ENCODE measurements at places on chromosomes 5 and 9.

- DNase-seq = peak; percentile 71
These were observed 183.5 kb downstream of the GNA14 start for GRCh38 chr9:77464661-77465060.

DNA sequence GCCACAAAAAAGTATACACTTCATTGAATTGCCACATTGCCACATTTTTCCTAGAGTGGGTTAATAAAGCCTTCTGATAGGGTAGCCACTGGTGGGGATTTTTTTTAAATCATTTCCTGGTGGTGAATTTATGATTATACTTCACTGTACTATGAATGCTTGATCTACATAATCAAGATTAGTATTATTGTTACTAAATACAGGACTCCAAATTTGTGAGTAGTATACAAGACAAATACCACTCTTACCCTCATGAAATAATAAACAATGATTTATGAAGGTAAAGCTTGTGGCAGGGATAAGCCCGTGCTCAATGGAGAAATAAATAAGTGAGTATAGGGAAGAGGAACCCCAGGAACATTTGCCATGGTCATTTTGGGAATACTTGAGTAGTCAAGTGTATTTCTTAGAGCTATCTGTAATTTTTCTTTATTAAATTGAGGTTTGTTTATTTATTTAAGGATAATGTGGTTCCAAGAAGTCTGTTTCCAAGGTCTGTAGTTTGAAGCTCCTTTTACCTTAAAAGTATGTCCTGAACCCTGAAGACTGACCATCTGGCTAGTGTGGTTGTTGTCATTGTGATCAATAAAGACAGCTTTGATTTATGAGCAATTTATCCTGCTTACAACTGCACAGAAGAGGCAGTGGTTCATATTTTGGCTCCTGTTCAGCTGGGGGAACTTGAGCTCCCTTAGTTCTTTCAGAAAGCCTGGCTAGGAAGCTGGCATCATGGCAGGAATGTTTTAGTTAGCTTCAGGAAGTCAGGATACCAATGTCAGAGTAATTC lies 118.6 kb downstream of the ZSWIM6 start:
- peak; percentile 81 for DNase-seq

- DNase-seq = peak; percentile 67
These were observed 147.1 kb downstream of the ENC1 start for GRCh38 chr5:74493411-74493810.

GRCh38 chr5:60843386-60843935 lies 608 bp downstream of the ELOVL7 start:
- DNase-seq = no peak

DNA sequence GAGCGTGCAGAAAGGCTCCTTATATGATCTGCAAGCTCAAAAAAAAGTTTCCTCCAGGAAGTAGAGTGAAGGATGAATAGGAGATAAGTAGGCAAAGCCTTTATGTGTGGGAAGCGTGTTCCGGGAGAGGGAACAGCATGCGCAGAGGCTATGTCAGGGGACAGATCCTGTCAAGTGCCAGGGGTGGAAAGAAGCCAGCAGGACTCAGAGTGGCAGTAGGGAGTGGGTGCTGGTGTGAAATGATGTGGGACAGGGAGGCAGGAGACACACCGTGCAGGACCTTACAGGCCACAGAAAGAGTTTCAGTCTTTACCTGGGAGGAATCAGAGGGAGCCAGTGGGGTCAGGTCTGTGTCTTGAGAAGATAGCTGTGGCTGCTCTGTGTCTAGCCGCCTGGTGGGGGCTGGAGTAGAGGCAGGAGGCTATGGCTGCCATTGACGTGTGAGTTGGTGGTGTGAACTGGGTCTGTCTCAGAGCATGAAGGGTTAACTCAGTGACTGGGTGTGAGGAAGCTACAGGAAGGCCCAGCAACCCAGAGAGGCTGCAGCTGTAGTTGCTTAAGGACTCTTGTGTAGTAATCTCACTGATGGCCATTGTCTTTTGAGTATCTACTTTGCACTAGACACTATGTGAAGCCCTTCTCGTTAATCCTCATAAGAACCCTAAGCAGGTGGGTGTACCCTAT lies 71.3 kb downstream of the PPARGC1B start:
- no peak for DNase-seq

DNA sequence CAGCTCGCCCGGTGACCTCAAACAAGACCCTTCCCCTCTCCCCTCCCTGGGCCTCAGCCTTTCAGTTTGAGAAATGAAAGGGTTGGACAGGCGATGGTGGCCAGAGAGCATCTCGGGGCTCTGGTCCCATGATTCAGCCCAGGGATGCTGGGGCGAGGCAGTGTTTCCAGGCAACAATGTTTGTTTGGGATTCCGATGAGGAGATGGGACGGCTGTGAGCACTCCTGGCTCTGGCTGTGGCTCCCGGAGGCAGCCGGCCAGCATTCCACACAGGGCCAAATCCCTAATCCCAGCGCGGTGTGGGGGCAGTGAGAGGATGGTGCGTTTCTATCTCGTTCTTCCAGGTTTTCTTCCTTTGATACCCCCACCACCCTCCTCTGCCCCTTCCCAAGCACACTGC lies 66.0 kb downstream of the HMCN2 start:
- DNase-seq = peak; percentile 48

DNA sequence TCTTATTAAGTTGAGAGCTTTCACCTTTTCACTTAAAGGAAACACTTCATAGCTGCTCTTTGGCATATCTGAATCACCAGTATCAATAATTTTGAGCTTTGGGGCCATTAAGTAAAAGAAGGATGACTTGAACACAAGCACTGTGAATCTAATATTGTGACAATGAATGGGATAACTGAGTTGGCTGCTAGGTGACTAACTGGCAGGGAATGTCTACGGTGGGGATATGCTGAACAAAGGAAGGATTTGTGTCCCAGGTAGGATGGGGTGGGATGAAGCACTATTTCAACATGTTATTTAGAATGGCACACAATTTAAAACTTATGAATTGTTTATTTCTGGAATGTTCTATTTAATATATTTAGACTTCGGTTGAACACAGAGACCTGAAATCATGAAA lies 123.6 kb downstream of the TEX10 start:
- DNase-seq = no peak

GRCh38 chr9:14304259-14304658 lies 9.7 kb downstream of the NFIB start:
- no peak for DNase-seq

DNA sequence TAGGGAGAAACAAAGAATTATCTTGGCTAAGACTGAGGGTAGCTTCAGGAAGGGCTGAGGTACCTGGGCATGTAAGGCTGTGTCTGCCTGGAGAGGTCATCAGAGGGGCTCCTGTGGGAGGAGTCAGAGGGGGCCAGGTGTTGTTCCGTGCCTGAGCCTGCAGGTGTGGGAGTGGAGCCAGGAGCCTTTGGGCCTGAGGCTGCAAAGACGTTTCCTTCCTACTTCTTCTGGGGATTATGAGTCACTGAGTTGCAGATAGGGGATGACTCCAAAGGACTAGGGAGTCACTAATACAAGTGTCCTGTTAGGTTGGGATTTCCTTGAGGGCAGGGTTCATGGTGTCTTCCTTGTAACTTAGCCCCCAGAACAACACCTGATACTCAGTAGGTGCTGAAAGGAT lies 391.1 kb downstream of the ARHGEF28 start:
- DNase-seq = no peak

DNA sequence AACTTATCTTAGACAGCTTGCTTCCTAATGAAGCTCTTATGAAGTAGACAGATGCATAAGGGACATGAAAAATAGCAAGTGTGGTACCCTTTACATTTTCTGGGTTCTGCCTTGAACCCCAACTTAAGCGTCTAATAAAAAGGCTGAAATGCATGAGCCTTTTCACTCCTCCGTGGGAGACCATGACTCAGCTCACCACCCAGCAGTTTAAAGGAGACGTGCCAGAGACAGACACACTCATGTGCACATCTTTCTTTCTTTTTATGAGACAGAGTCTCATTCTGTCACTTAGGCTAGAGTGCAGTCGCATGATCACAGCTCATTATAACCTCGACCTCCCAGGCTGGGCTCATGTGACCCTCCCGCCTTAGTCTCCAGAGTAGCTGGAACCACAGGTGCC lies 22.3 kb downstream of the CTXN3 start:
- peak; percentile 15 for DNase-seq

DNA sequence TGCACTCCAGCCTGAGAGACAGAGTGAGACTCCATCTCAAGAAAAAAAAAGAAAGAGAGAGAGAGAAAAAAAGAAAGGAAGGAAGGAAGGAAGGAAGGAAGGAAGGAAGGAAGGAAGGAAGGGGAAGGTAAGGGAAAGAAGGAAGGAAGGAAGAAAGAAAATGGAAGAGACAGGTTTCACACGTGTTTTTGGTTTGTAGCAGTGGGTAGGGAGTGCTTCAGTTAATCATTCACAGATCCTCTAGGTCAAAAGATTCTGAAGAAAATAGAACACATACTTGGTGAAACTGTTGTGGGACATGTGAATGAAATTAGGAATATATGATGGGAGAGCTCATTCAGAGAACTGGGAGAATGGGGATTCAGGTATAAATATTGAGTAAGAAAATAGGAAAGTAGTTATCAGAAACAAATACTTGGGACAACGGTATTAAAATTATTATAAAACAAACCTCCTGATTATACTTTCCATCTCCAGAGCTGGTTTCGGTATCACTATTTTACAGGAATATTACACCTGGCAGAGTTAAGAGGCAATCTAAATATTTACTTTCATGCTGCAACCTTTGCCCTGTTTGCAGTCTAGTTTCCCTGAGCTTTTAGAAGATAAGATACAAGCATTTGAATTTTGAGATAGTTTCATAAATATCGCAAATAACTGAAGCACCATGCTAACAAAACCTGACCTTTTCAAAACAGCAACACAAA lies 37.2 kb downstream of the MARVELD2 start:
- DNase-seq = no peak

DNA sequence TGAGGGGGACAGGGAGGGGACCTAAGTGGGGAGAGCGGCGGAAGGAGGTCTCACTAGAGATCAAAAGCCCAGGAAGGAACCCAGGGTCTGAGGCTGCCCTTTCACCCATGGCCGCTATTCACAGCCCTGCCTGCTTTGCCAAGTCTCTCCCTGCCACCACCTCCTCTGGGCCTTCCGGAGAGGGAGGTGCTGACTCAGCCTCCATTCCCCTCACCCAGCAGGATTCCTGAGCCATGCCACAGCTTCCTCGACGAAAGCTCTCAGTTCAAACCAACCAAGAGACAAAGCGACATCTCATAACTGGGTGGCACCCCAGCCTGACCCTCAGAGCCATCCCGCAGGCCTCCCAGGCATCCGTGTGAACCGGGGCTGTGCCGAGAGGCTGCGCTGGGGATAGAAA lies 36.7 kb downstream of the PAX5 start:
- DNase-seq = peak; percentile 40

DNA sequence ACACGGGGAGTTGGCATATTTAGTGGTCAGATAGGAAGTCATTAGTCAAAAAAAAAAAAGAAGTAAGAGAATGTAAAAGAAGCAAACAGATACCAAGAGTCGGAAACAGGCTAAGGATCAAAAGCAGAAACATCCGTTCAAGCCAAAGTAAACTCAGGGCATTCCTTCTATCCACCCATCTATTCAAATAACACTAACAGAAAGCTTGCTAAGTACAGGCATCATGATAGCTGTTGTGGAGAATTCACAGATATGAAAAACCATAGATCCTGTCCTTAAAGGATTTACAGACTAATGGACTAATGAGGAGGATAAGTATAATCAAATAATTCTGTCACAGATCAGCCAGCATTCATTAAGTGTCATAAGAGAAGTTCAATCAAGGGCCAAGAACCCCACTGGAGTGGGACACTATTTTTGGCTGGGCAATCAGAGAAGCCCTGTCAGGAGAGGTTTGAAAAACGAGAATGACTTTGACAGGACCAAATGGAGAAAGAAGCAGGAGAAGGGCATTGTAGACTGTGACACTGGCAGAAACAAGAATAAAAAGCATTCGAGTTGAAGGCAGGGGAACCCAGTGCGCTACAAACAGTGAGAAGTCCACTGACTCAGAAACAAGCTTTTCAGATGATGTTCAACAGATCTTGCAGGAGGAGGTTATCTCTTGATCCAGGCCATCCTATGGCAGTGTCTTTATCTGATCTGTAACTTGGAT lies 154.2 kb upstream of the TSLP start:
- no peak for DNase-seq

- peak; percentile 52 for DNase-seq
These were observed 139.5 kb upstream of the DMRTA1 start for GRCh38 chr9:22307013-22307711.

DNA sequence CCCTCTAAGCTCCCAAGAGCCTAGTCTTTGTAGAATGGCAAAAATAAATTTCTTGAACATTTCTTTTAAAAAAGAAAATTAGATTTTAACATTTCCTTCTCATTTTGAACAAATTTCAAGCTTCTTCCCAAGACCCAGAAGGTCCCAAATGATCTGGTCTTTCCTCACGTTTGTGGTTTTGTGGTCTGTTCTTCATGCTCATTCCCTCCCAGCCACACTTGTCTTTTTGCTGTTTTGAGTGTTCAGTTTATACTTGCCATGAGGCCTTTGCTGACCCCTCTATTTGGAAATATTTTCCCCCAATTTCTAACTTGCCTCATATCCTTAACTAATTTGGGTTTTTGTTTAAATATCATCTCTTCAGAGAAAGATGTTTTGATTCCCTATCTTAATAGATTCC lies 133.4 kb upstream of the PAPPA start:
- DNase-seq = peak; percentile 27

DNA sequence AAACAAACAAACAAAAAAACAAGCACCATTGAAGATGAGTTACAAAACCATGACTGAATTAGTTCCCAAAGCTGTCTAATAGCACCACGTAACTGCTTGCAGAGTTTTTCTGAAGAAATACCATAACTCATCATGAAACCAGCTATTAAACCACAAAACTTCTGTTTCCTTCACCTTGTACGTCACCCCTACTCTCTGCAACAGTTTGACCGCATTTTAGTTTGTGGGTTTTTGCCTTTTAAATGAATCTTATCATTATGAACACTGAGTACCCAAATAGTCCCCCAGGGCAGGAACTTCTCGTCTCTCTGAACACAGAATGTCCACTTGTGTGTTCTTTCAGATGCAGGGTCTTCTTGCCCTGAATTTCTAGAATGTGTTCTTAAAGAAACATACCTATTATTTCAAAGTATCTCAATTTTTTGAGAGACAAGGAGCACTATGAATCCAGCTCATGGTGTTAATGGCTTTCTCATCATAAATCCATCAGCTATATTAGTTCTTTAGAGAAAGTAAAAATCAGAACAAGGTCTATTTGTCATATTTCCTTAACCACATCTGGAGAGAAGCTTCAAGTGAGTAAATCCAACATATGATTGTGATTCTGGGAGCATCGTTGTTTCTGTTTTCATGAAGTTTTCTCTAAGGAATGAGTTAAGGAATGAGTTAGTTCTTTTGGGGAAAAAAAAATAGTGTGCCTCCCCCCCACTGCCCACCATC lies 210.6 kb downstream of the AUH start:
- peak; percentile 92 for DNase-seq
